ENCODE measurements at places on chromosomes 3 and 15.

DNA sequence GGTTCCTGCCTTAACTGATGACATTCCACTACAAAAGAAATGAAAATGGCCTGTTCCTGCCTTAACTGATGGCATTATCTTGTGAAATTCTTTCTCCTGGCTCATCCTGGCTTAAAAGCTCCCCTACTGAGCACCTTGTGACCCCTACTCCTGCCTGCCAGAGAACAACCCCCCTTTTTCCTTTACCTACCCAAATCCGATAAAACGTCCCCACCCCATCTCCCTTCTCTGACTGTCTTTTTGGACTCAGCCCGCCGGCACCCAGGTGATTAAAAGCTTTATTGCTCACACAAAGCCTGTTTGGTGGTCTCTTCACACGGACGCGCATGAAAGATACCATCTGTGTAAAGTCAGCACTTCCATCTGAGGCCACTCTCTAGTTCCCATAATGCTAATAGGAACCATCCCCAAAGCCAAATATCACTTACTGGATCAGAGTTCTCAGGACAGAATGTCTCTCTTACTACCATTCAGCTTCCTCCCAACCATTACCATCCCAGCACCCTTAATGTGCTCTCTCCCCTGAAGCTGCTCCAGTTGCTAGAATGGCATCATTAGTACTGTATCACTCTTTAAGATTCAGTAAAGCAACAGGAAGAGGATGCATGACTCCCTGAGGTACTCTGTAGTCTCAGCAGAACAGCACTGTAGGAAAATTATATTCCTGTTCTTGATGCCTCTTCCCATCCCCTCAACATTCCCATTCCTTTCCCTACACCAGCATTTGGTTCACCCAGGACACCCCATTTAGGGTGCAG is 2.3 kb upstream of the HRG start:
- DNase-seq: no peak

DNA sequence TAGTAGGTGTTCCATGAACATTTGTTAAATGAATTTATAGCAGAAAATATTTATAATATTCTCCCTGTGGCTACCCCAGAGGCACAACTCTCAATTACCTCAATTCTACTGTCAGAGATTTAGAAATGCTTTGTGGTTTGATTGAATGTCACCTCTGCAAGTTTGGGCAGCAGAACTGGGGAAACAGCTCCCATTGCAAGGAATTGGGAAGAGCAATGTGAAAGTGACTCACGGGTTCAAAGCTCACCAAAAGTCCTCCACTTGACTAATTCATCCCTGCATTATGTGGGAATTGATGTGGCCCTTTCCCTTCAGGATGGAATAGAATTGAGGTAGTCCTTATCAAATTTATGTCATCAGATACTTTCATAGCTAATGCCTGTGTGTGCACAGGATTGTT is 562.7 kb downstream of the MFSD1 start:
- DNase-seq: no peak

- no peak for DNase-seq
Observed at GRCh38 chr3:42092006-42092405, 849 bp downstream of the TRAK1 start.

GRCh38 chr3:182212479-182213076 is 500.9 kb downstream of the SOX2 start:
- DNase-seq: no peak

DNA sequence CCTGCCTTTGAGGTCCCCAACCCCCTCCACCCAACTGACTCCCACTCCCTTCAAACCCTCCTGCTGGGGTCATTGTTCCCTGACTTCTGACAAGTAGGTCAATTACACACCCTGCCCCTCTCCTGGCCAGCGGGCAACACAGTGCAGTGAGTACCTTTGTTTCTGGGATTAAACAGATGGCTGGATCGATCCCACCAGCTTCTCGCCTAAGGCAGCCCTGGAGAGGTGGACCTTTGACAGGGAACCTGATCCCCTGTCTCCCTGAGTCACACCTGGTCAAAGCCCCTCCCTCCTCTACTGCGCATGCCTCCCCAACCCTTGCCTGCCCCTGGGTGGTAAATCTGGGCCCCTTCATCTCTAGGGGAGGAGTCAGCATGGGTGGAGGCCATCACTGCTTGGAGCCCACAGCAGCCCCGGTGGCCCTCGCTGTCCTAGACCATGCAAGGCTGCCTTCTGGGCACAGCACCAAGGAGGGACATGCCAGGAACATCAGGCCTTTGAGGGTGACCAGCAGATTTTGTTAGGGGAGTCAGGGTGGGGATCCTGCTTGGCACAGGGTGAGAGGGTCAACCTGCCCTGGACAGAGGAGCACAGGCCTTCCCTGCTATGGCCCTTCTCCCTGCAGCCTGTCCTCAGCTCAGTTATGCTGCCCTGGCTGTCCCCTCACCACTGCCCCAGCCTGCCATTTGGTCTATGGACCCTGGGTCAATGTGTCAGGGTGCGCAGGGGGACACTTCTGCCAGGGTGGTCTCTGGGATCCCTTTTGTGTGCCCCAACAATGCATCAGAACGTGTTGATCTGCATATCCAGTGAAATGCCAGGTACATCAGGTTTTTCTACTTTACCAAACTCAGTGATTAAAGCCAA is 9.8 kb upstream of the PRR23E start:
- no peak for DNase-seq

DNA sequence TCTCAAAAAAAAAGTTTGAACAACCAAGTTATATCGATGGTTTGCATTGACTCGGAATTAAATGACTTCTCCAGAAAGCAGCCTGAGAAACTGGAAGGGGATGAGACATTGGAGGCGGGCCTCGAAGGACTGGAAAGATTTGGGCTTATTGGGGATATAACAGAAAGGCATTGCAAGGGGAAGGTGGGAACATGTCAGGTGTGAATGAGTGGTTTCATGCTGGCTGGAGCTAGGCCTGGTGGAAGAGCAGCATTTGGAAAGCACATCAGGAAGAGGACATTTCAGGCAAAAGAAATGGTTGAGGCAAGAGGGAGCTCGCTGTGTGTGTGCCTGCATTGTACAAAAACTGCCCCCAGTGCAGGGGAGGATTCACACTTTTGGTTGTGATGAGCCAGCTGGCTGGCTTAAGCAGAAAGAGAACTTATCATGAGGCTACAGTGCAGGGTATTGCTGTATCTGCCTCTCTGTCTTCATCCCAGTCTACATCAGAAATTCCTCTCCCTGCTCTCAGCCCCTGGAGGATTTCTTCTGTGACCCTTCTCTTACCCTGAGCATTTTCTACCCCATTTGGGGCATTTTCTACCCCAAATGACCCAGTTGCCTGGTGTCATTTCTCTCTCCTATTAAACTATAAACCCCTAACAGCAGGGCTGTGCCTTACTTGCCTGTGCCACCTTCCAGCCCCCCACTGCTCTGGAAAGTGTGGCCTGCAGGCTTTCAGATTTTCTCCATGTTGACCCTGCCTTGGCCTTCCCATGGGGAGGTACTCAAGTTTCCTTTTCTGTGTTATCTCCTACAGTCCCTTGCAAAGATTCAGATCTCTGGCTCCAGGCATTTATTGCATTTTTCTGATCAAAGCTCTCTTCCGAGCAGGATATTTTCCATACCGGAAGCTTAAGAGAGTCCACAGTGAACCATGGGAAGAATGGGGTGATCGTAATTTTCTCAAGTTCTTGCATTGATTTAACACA is 64.4 kb upstream of the FLNB start:
- DNase-seq: no peak

- DNase-seq: no peak
Observed at GRCh38 chr15:48541341-48542278, 103.9 kb downstream of the FBN1 start.

GRCh38 chr3:154904328-154904727 is 175.8 kb upstream of the MME start:
- no peak for DNase-seq

- DNase-seq: no peak
Observed at GRCh38 chr15:39183164-39183881, 397.6 kb upstream of the THBS1 start.

DNA sequence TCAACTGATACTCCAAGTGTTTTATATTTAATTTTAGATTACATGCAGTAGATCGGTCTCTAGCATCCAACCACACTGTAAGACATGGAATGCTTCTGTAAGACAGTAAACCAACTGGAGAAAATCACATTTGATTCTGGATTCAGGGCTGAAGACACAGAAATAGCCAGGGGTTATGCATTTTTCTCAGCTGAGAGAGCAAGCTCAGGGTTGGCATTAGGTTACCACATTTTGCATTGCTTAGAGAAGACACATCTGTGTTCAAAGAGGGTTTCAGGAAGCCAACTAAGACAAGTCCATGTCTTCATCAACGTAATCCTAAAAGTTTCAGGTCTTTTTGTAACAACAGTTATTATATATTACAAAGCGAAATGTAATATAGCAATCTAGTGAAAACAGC is 27.7 kb upstream of the UNC13C start:
- no peak for DNase-seq

- DNase-seq: no peak
Observed at GRCh38 chr3:12775226-12775625, 16.2 kb upstream of the TMEM40 start.

DNA sequence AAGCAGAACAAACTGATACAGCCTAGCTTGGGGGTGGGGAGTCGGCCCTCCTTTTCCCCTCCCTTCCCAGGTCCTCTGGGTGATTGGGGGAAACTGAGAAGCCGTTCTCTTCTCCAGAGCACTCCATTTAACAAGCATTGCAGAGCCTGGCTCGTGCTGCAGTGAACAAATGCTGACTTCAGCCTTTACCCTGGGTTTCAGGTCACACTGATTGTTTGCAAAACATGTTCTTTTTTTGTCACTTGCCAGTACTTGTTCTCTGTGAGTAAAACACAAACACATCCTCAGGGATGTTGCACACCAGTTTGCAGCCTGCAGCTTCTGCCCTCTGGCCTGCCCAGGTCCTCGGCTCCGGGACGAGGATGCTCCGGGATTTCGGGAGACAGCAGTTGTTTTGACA is 132.8 kb downstream of the PGPEP1L start:
- no peak for DNase-seq
